Effector CD4-positive, alpha-beta T cell (primary cell): ENCODE measurements at places on chromosomes 7 and 10.

GRCh38 chr7:26343837-26344236, 52.2 kb downstream of the SNX10 start:
- DNase-seq, result no peak

- DNase-seq, result no peak
These were observed 100.9 kb downstream of the PHTF2 start for GRCh38 chr7:77899516-77899915.

GRCh38 chr10:30882281-30882680, 149.4 kb downstream of the ZNF438 start:
- no peak for DNase-seq

- no peak for DNase-seq
These were observed 56.5 kb downstream of the MAP3K8 start for GRCh38 chr10:30490289-30491000.

- no peak for DNase-seq
These were observed 51.3 kb downstream of the TWIST1 start for GRCh38 chr7:19066170-19066569.
